Spleen (tissue), 13 donors: ENCODE measurements at places on chromosomes 11 and 22. TPM values are rescaled to one million over a fixed set of nuclear protein-coding genes. Genes with fewer than 3 reads are reported as not detected.

- peak overlapping the region; percentile 50 for H3K27ac ChIP-seq
- peaks cover 40% of the 10 kb centered on the region for H3K4me1 ChIP-seq
- no peaks in the 10 kb centered on the region for H3K27me3 ChIP-seq
- H3K36me3 ChIP-seq, result peaks cover 65% of the 10 kb centered on the region
- H3K4me3 ChIP-seq, result no peak overlapping the region
Observed at GRCh38 chr22:31586137-31586920, 75.7 kb downstream of the PISD start.

DNA sequence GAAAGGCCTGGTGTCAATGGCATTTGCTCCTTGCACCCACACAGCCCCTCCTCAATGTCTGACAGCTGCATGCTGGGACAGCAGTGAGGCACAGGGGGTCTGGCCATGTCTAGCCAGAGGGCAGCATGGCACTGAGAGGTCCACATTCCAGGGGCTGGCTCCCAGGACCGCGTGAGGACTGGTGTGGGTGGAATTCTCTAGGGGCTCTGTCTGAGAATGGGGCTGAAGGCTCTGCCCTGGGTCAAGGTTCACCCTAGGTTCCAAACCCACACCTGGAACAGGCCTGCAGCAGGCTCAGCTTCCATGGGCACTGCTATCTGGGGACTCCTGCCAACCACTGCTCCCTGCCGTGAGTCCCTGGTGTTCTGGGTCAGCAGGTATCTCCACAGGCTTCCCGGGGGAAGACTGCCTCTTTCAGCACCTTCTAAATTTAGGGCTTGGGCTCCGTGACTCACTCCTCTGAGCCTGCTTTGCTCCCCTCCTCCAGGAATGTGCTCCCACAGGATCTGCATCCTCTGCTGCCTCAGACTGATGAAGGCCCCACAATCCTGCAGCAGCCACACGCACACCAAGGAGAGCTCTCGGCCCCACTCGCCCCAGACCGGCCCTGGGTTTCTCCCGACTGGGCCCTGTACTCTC, 4.2 kb downstream of the STARD10 start:
- H3K4me3 ChIP-seq, result no peak overlapping the region
- no peaks in the 10 kb centered on the region for H3K36me3 ChIP-seq
- no peak for DNase-seq

- no peak overlapping the region for H3K4me3 ChIP-seq
- H3K4me1 ChIP-seq, result peaks cover 94% of the 10 kb centered on the region
- DNase-seq, result no peak
- H3K36me3 ChIP-seq, result no peaks in the 10 kb centered on the region
- H3K27me3 ChIP-seq, result no peaks in the 10 kb centered on the region
Observed at GRCh38 chr22:45227645-45228400, 12.9 kb downstream of the KIAA0930 start.

- no peaks in the 10 kb centered on the region for H3K36me3 ChIP-seq
- peaks cover 4% of the 10 kb centered on the region for H3K4me1 ChIP-seq
- DNase-seq, result no peak
- no peak overlapping the region for H3K4me3 ChIP-seq
- no peaks in the 10 kb centered on the region for H3K27me3 ChIP-seq
Observed at GRCh38 chr11:126791446-126791845, 209.1 kb downstream of the KIRREL3 start.

- peaks cover 9% of the 10 kb centered on the region for H3K36me3 ChIP-seq
- DNase-seq, result no peak
- no peak overlapping the region for H3K27ac ChIP-seq
- H3K4me3 ChIP-seq, result no peak overlapping the region
- H3K4me1 ChIP-seq, result no peaks in the 10 kb centered on the region
Observed at GRCh38 chr11:7639643-7640025, 33.7 kb downstream of the CYB5R2 start.

- no peak overlapping the region for H3K27ac ChIP-seq
- H3K4me3 ChIP-seq, result no peak overlapping the region
- H3K27me3 ChIP-seq, result no peaks in the 10 kb centered on the region
- H3K36me3 ChIP-seq, result no peaks in the 10 kb centered on the region
- no peak for DNase-seq
- no peaks in the 10 kb centered on the region for H3K4me1 ChIP-seq
Observed at GRCh38 chr11:108551651-108552462, 41.7 kb downstream of the EXPH5 start.

DNA sequence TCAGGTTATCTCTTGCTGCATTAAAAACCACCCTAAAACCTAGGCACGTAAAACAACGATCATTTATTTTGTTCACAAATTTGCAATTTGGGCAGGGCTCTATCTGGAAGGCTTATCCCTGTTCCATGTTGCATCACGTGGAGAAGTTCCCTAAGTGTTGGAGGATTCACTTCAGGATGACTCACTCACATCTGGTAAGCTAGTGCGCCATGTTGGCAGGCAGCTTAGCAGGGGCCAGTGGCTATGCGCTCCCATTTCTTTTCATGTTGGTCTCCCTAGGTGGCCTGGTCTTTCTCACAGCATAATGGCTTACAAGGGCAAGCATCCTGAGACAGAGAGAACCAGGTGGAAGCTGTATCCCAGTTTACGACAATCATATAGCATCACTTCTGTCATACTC, 226.8 kb downstream of the BLID start:
- no peaks in the 10 kb centered on the region for H3K27me3 ChIP-seq
- no peak for DNase-seq
- peaks cover 15% of the 10 kb centered on the region for H3K4me1 ChIP-seq

DNA sequence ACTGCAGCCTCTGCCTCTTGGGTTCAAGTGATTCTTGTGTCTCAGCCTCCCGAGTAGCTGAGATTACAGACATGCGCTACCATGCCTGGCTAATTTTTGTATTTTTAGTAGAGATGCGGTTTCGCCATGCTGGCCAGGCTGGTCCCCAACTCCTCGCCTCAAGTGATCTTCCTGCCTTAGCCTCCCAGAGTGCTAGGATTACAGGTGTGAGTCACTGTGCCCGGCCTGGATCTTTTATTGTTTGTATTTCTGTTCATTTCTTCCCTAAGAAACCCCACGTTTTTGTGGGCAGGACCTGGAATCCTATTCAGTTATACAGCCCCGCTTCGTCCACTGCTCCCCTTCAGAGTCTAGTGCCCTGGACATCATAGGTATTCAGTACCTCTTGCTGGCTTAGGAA, 28.7 kb downstream of the ZBTB16 start:
- H3K27me3 ChIP-seq, result no peaks in the 10 kb centered on the region
- peaks cover 100% of the 10 kb centered on the region for H3K4me1 ChIP-seq
- no peaks in the 10 kb centered on the region for H3K36me3 ChIP-seq
- H3K27ac ChIP-seq, result peak overlapping the region; percentile 4
- no peak for DNase-seq

DNA sequence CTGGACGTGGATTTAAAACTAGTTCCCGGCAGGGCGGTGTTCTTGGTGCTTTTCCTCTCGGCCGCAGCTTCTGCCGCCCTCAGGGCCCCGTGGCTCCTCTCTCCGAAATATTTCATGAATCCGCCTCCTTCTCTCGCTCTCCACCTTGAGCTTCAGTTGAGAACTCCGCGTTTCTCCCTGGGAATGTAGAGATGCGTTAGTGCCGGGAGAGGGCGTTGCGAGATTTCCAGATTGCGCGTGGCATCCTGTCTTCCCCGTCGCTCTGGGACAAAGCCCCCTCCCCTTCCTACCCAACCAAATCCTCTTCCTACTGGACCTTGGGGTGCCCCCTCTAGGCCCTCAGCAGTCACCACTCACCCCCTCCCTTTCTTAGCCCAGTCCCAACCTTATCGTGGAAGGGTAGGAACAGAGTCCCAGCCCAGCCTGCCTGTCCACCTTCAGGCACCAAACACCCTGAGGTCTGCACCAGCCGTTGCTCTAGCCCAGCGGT, 15.5 kb upstream of the RAC2 start:
- peak; percentile 73 for DNase-seq
- H3K27ac ChIP-seq, result no peak overlapping the region
- peaks cover 29% of the 10 kb centered on the region for H3K4me1 ChIP-seq

DNA sequence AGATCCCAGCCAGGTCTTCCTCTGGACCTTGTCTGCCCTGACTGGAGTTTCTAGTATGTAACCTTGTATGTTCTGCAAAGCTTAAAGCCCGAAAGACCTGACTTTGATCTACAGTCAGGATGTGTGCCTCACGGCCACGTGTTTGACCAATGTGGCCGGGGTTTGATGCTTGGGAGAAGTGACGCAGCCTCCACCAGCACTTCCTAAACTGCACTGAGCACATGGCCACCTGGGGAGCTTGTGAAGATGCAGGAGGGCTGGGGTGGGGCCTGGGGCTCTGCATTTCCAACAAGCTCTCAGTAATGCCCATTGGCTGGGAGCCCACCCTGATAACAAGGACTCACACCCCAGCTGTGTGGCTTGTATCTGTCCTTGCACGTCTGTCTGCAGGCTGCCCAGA, 53.2 kb downstream of the NAT10 start:
- no peaks in the 10 kb centered on the region for H3K27me3 ChIP-seq
- H3K4me3 ChIP-seq, result no peak overlapping the region
- H3K4me1 ChIP-seq, result peaks cover 6% of the 10 kb centered on the region
- DNase-seq, result no peak
- H3K27ac ChIP-seq, result no peak overlapping the region
- H3K36me3 ChIP-seq, result no peaks in the 10 kb centered on the region

DNA sequence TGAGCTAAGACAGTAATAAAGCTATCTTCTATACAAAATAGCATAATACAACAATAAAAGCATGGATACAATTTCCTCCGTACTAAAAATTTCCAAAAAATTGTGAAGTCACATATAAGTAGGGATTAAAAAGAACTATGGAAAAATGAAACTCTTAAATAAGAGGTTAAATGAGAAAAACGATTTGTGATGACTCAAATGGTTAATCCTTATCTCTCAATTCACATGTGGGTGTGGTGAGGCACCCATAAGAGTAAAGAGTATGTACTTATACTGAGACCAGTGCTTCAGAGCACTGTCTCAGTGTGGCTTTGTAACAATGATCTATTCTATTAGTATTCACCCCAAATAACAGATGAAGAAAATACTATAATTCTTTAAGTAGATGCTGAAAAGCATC, 25.0 kb upstream of the CCDC34 start:
- no peak overlapping the region for H3K4me3 ChIP-seq
- no peak for DNase-seq
- no peaks in the 10 kb centered on the region for H3K36me3 ChIP-seq
- no peaks in the 10 kb centered on the region for H3K27me3 ChIP-seq
- no peak overlapping the region for H3K27ac ChIP-seq
- no peaks in the 10 kb centered on the region for H3K4me1 ChIP-seq

DNA sequence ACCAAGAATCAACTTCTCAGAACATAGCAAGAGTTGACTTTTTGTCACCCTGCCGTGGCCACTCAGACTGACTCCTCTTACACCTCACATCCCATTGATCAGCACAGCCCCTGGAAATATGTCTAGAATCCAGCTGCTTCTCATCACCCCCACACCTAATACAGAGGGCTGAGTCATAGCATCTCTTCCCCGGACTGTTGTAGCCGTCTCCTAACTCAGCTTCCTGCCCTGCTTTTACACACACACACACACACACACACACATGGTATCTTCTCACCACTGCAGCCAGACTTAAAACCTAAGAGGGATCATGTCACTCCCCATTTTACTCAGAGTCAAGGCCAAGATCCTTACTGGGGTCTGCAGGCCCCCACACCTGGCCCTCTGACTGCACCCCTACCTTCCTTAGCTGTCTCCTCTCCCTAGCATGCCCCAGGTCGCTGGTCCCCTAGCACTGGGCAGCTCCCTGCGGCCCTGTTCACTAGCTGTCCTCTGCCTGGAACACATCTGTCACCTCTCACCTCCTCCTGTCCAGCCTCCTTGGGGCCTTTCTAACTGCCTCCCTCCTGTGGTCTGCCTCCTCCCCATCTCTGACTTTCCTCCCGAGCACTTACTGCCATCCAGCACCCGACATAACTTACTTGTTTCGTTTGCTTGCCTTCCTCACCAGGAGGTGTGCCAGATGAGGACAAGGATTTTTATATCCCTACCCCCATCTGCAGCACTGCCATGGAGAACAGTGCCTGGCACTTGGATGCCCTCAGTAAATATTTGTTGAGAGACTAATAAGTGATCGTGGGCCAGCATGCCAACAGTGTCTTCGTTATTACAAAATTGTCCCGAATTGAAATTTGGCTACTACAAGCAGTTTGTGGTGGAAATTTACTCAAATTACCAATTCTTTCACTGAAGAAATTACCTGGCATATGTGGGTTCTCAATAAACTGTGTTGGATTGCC, 61.9 kb downstream of the BMAL1 start:
- H3K36me3 ChIP-seq, result peaks cover 25% of the 10 kb centered on the region
- no peaks in the 10 kb centered on the region for H3K27me3 ChIP-seq
- no peak for DNase-seq
- H3K4me1 ChIP-seq, result peaks cover 15% of the 10 kb centered on the region
- H3K27ac ChIP-seq, result no peak overlapping the region

- DNase-seq, result no peak
- no peaks in the 10 kb centered on the region for H3K27me3 ChIP-seq
- H3K36me3 ChIP-seq, result peaks cover 6% of the 10 kb centered on the region
- peaks cover 22% of the 10 kb centered on the region for H3K4me1 ChIP-seq
- no peak overlapping the region for H3K4me3 ChIP-seq
Observed at GRCh38 chr11:629237-629583, 2.2 kb upstream of the SCT start.

DNA sequence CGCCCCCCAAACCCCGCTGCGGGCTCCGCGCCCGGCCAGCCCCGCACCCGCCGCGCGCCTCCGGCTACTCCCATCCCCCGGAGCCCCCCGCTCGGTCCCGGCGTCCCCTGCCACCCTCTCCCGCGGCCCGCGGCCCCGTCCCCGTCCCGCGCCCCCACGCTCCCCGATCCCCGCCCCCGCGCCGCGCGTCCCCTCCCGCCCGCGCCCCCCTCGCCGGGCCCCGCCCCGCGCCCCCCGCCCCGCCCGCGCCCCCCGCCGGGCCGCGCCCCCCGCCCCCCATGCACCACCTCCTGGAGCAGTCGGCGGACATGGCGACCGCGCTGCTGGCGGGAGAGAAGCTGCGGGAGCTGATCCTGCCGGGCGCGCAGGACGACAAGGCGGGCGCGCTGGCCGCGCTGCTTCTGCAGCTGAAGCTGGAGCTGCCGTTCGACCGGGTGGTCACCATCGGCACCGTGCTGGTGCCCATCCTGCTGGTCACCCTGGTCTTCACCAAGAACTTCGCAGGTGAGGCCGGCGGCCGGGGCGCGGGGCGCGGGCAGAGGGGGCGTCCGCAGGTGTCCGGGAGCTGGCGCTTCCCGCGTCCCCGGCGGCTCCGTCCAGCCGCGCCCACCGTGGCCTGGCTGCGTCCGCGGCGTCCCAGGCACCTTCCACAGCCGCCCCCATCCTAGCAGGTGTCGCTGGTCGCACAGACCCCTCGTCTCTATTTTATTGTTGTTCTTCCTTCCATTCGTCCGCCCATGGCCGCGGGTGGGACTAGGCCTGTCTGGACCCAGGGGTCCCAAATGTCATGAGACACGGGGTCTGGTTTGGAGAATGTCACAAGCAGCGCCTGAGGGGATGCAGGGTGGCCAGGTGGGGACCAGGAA, at the start of gene PANX2:
TSS of gene PANX2 (plus strand) at position 279 of the 866 bp plus-strand sequence. CDS start at position 279, 0 bp downstream.
- peak; percentile 84 for DNase-seq
- H3K36me3 ChIP-seq, result no peaks in the 10 kb centered on the region
- H3K4me1 ChIP-seq, result peaks cover 29% of the 10 kb centered on the region
- H3K27me3 ChIP-seq, result peaks cover 18% of the 10 kb centered on the region
- H3K4me3 ChIP-seq, result peak within 1 kb of the TSS; percentile 45
- H3K27ac ChIP-seq, result no peak within 1 kb of the TSS

GRCh38 chr22:25348391-25348790, 129.0 kb downstream of the CRYBB2 start:
- peaks cover 65% of the 10 kb centered on the region for H3K36me3 ChIP-seq
- H3K27ac ChIP-seq, result no peak overlapping the region
- DNase-seq, result no peak
- H3K4me3 ChIP-seq, result no peak overlapping the region
- H3K27me3 ChIP-seq, result no peaks in the 10 kb centered on the region
- no peaks in the 10 kb centered on the region for H3K4me1 ChIP-seq

The POU2AF1 gene
- total RNA-seq, result 280 TPM

The DBX1 gene
- total RNA-seq, result not detected

The ACRV1 gene
- total RNA-seq, result not detected

The C22orf31 gene
- total RNA-seq, result not detected

The TMEM151A gene
- total RNA-seq, result not detected

The HYLS1 gene
- total RNA-seq, result 4.3 TPM

The SCUBE2 gene
- total RNA-seq, result 4.8 TPM

The ARFGAP2 gene
- 116 TPM for total RNA-seq
